ENCODE measurements at places on chromosomes 2 and 18.

- DNase-seq = no peak
Measured at GRCh38 chr2:130353291-130354138, 2.3 kb upstream of the PTPN18 start.

GRCh38 chr2:71700658-71701397 lies 247.5 kb downstream of the DYSF start:
- no peak for DNase-seq

DNA sequence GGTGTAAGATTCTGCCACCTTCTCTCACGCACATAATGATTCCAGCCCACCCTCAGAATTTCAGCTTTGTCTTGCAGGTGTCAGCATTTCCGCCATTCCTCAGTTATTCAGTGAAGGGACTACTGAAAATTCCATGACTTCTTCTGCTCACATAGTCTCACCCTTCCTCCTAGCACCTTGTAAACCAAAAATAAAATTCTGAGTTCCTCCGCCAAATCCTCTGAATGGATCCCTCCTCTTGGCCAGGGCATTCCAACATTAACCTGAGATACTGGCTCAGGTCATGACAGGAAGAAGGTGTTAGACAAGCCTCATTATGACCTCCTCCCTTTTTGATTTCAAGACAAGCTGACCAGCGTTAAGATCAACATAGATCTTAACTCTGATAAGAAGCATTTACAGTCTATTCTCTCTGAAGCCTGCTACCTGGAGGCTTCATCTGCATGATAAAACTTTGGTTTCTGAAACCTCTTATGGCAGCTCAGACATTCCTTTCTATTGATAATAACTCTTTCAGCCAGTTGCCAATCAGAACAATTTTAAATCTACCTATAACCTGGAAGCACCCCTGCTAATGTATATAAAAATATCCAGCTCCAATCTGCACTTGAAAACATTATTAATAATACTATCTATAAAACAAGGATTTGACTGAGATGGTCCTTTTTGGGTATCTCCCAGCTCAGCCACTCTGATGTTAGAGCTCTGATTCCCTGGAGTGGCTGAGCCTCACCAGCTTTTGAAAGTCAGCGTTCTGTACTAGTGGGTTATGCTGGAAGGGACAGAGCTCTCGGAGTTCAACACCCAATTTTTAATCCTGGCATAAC lies 136.4 kb upstream of the APCDD1 start:
- no peak for DNase-seq

- DNase-seq = no peak
Measured at GRCh38 chr2:85728883-85729824, 24.6 kb upstream of the ATOH8 start.

GRCh38 chr2:110219496-110220189 lies 7.3 kb upstream of the MTLN start:
- no peak for DNase-seq

DNA sequence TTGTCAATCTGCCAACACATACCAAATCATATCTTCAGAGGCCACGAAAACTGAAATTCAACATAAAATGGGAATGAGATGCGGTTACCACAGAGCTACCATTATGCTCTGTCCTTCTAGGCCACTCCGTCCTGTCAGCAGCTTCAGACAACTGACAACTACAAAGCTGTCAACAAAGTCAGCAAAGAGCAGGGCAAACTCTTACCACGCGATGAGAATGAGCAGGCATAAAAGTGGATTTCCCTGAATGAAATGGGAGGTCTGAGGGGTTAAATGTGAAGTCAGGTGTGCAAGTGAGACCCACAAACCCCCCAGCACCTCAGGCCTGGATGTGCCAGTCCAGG lies 130.1 kb downstream of the LNPK start:
- DNase-seq = no peak

DNA sequence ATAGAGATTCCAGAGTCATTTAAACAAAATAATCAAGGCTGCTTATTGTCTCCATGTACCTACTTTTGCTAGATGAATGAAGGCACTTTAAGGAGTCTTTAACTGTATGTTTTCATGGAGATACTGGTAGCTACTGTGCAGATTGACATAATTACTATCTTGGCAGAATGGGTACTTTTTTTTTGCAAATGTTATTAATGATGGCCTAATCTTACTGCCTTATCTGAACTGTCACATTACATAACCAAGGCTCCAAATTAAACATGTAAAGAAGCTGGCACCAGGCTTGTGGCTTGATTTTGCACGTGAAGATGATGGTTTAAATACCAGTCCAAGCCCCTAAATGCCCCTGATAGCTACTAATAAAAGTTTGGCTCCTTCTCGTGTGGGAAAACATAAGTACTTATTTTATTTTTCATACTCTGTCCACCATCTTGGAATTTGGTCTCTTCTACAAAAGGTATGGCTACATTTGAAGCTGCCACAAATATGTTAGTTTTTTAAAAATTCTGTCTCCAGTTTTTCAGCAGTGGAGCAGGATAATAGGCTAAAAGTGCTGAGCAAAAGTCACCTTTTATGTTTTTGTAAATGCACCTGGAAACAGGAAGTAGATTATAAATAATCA lies 4.1 kb downstream of the TRIB2 start:
- no peak for DNase-seq

- DNase-seq = no peak
Measured at GRCh38 chr2:120491111-120491625, 145.2 kb downstream of the INHBB start.

- DNase-seq = no peak
Measured at GRCh38 chr2:11493282-11493681, 27.3 kb upstream of the E2F6 start.

GRCh38 chr2:2116657-2117056 lies 214.4 kb downstream of the MYT1L start:
- DNase-seq = no peak

GRCh38 chr18:76445741-76446232 lies 49.3 kb downstream of the ZNF516 start:
- DNase-seq = no peak

GRCh38 chr2:105803337-105803736 lies 58.6 kb downstream of the NCK2 start:
- DNase-seq = peak; percentile 16

DNA sequence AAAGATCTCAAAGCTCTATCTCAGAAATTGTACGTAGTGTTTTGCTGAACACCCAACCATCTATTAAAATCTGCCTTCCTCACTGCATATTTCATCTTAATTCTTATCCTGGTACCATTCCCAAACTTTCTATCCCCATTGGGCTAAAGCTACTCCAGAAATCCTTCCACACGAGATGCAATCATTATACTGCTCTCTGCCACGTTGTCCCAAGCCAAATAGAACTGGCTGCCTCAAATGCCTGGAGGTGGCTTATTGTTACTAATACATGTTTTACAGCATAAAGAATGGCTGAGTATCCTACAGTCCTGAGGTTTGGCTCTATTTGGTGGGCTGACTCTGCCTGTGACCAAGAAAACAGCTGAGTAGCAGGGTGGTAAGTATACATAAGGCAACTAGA lies 306.0 kb upstream of the ACVR2A start:
- DNase-seq = no peak

GRCh38 chr2:201915446-201915845 lies 109.1 kb downstream of the CDK15 start:
- DNase-seq = no peak

- DNase-seq = no peak
Measured at GRCh38 chr2:763766-764525, 86.7 kb upstream of the TMEM18 start.

DNA sequence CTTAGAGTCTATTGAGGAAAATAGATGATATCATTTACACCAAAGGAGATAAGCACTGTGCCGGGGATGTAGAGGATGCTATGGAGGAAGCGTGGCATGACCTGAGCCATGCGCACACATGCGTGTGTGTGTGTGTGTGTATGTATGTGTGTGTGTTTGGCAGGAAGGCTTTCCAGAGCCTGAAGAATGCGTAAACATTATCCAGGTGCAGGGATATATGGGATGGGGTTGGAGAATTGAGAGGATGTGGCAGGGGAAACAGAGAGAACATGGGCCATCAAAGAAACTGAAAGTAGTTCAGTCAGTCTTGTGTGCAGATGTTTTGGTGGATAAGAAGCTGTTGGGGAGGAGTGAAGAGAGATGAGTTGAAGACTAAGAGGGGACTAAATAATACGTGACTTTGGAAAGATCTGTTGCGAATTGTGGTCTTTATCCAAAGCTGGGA lies 9.3 kb upstream of the STAT1 start:
- no peak for DNase-seq

GRCh38 chr2:71886241-71886640 lies 261.4 kb downstream of the CYP26B1 start:
- DNase-seq = no peak

- no peak for DNase-seq
Measured at GRCh38 chr2:105934467-105934866, 189.8 kb downstream of the NCK2 start.

DNA sequence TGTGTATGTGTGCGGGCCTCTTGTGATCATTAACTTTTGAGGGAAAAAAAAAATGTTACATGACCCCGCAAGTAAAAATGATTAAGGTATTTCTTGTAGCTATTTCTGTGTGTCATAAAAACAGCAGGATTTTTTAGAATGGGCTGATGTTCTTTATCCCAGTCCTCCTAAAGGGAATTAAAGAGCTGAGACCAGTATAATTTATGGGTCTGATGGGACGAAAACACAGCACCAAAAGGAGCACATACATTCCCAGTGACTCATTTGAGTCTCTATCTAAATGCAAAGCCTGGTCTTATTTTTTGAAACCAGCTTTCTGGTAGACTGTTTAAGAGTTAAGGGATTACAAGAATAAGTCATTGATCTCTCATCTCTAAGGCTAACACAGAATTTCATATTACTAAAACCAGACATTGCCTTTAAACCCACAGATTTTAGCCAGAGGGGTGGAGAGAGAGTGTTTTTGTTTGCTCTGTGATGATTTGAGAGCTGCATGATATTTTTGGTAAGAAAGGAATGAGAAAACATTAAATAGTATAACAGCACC lies 342.3 kb upstream of the EPHA4 start:
- DNase-seq = no peak

DNA sequence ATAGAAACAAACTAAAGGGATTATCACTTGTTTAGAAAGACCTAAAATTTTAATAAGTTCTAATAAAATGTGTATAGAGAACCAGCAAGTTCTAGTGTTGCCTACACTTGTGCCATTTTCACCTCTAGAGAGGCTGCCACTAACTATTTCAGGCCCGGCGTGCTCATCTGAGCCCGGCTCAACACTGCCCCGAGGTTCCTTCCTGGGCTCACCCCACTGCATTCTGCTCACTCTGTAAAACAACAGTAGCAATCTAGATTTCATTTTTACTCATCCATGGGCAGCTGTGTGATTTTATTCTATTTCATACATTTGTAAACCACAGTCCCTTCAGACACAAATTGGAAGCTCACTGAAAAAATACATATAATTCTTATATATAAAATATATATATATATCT lies 253.2 kb downstream of the L3MBTL4 start:
- no peak for DNase-seq

GRCh38 chr18:65439188-65439587 lies 311.6 kb upstream of the CDH7 start:
- no peak for DNase-seq

- DNase-seq = no peak
Measured at GRCh38 chr2:104375206-104375605, 478.7 kb upstream of the POU3F3 start.

DNA sequence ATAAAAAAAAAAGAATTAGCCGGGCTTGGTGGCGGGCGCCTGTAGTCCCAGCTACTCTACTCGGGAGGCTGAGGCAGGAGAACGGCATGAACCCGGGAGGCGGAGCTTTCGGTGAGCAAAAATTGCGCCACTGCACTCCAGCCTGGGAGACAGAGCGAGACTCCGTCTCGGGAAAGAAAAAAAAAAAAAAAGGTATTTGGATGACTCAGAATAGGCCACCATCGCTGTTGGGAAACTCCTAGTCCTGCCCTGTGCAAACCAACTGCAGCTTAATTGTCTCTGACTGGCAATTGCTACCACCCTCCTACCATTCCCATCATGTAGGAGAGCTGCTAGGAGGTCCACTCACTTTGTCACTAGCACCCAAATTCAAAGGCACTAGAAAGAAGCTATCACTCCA lies 43.5 kb downstream of the ATP8B1 start:
- DNase-seq = no peak

- DNase-seq = no peak
Measured at GRCh38 chr2:86623043-86623493, 597 bp downstream of the RNF103 start.

DNA sequence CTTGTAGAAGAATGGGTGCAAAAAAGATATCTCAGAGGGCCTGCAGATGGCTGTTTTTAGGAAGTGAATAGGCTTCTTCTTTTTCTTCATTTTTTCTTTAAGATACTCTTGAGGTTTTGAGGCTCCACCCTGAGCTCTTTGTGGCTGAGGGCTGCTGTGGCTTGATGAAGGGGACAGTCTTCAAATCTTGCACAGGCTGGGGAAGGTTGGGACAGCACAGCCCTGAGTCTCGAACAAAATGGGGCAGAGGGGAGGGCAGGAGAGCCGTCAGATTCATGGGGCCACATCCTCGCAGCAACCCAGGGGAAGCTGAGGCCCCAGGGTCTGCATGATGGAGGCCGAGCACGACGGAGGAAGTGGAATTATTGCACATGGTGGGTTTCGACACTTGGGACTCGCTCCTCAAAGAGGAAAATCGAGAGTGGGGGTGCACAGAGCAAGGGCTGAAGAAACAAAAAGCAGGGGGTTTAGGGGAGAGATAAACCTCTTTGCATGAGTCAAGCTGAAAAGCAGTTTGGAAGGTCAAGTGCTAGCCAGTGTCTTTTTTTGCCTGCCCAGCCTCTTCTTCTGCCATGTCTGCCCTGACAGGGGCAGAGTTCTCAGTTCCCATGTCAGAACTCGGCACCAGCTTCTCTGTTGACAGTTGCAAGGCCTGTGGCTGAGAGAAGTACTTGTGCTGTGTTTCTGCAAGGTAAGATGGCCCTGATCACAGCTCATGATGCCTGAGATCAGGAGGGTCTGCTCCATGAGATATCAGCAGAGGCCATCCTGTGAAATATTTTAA lies 19.5 kb downstream of the INPP4A start:
- no peak for DNase-seq

DNA sequence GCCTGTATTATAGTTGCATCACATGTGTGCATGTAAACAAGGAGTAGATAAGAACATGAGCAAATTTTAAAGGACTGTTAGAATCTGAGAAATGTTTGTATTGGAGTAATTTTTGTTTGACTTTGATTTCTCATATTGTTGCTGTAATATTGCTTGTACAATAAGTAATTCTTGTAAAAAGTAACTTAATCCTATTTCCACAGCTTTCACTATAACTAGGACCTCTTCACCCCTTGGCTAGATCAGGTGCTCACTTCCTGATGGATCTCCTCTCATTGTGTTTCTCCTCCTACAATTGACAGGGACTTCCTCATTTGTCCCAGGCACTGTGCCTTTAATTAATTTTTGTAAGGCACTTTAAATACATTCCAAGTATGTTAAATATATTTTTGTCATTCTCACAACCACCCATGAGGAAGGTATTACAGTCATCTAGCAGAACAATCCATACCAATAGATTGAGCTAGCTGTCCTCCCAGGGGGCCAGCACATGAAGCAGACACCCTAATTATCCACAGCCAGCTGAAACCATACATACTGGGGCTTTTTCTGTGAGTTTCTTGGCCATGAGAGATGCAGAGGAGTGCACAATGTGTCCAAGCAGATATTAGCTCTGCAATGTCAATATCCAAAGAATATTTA lies 359.5 kb upstream of the ACVR2A start:
- no peak for DNase-seq
